Foreskin melanocyte (primary cell): ENCODE measurements at places on chromosomes 3 and 15.

DNA sequence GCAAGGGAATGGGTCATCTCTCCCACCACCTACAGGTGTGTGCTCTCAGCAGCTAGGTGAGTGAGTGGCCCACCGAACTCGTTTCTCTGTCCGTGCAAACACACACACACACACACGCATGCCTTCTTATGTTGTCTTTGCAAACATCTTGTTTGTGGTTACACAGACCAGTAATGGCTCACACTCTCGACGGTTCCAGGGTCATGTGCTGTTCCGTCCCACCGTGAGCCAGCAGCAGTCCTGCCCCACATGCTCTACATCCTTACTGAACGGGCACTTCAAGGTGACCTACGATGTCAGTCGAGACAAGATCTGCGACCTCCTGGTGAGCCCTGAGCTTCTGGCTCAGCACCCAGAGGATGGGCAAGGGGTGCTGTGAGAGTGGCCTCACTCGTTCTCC is 4.3 kb downstream of the ITIH1 start:
- DNase-seq, result no peak

GRCh38 chr15:70964686-70965085 is 72.1 kb downstream of the LRRC49 start:
- no peak for DNase-seq

DNA sequence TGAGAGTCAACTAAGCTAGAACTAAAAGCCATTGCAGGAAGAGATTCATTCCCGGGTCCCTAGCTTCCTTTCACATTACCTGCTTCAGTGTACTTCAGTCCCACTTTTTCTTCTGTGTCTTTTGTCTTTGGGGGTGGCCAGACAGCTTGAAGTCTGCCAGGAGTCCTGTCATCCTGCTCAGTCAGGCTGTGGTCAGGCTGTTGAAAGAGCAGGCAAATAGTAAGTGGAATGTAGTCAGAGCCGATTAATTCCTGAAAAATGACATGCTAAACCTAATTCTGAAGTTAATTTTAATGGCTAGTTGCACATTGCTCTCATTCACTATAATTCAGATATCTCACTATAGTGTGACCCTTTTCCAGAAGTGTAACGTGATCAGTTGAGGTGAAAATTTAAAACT is 129.6 kb downstream of the FMN1 start:
- DNase-seq, result no peak

DNA sequence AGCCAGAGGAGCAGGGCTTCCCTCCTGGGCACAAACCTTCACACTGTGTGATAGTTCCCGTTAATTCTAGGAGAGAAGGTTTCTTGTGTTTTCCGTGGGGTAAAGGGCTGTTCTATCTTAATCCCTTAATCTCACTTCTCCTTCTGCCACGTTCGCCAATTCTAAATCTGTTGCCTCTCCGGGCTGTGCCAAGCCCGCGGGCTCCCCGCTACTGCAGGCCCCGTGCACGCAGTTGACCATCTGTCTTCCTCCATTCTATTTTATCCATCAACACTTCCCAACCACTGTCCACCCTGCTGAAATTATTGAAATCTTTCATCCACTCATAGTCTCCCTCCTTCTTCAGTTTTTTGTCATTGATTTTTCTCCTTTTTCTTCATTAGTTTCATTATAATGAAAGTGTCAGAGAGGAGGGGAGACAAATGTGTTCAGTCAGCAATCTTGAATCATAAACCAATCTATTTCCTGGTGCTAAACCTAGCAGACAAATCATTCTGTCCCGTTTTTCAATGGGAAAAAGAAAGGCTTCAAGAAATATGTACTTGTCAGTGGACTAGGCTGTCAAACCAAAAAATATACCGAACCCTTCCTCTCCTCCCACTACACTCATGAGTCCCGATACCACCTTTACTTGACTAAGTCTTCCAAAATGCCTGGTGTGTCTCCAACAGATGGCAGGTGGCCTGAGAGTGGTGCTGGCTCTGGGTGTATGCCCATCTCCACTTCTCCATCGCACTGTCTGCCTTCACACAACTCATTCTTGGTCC is 39.6 kb downstream of the SLCO2A1 start:
- no peak for DNase-seq

GRCh38 chr15:89052474-89052873 is 35.8 kb upstream of the ABHD2 start:
- DNase-seq, result no peak

DNA sequence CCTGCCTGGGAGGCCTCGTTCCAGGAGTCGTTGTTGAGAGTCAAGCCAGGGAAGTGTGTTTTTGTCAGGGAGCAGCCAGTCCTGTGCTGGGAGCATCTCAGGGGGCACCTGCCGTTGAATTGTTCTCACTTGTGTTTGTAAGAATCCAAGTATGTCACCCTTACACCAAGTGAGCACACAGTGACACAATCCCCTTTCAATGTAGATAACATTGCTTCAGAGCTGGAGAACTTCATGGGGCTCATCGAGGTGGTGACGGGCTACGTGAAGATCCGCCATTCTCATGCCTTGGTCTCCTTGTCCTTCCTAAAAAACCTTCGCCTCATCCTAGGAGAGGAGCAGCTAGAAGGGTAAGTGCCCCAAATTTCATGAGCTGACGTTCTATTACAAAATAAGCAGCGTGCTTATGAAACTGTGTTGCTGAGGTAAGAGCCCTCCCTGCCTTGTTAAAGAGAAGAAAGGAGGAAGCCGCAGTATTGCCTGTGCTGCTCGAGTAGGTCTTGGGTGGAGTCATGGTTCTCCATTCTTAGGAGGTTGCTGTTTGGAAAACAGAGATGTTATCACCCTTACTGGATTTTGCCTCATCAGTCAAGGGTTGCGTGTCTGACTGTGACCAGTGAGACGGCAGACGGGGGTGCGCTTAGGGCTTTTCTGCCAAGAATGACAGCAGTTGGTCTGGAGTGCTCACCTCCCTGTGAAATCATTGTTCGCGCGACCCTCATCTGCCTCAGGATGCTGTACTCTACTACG is 108.1 kb downstream of the PGPEP1L start:
- no peak for DNase-seq

- no peak for DNase-seq
Measured at GRCh38 chr15:59053482-59053881, 51.5 kb upstream of the CCNB2 start.

GRCh38 chr15:97504031-97504792 is 456.3 kb upstream of the ARRDC4 start:
- DNase-seq, result peak; percentile 75

DNA sequence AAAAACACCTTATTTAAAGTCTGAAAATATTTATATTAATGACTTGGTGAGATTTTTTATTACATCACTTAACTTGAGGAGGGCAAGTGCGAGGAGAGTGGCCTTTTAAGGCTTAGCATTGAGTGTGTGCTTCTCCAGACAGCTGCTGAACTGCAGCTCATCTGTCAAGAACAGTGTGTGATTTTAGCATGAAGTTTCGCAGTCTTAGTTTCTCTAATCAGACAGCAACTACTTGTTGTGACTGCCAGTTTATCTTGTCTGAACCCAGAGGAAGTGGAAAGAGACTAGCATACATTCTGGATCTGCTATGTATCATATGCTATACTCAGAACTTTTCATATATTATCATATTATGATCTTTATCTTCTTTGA is 291.7 kb upstream of the ROPN1 start:
- DNase-seq, result no peak

- no peak for DNase-seq
Measured at GRCh38 chr15:87829332-87830050, 427.0 kb downstream of the NTRK3 start.
